ENCODE measurements at places on chromosomes 4 and X.

DNA sequence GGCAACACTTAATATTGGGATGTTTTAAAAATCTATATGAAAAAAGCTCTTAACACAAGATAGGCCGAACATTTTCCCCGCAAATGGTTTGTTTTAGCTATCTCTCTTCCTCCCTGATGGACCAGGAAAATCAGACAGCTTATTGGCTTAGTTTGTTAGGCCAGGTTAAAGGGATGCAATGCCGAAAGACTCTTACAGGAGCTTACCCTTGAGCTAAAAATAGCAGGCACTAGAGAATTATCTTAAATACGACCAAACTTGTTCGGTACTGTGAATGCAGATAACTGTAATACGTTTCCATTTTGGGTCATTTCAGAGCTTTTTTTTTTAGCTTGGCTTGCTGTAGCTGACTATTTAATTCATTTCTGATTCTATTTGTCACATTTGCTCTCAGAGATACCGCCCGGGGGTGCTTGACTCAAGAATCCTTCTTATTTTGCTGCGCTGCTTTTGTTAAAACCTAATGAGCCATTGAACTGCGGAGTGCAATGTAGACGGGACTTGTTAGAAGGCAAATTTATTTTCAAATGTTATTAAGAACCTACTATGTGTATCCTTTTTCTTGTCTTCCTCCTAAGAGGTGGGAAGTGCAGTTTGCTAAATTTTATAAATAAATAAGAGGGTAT, 23.3 kb downstream of the PPARGC1A start:
- DNase-seq = no peak

GRCh38 chr4:112361181-112361791, 64.1 kb downstream of the ALPK1 start:
- no peak for DNase-seq

DNA sequence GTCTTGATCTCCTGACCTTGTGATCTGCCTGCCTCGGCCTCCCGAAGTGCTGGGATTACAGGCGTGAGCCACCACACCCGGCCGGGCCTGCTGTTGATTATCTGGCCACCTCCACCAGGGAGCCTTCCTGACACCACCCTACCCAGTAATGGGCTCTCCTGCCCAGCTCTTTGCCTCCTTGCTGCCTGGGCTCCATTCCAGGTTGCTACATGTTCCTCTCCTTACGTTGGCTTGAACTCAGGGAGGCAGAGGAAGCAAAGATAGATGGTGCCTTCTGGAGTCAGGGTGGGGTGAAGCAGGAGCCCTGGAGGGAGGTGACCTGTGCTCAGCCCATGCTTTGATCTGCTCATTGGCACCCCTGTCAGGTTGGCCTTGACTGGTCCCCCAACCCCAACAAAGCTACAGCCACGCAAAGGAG, 26.3 kb downstream of the FLNA start:
- peak; percentile 9 for DNase-seq

DNA sequence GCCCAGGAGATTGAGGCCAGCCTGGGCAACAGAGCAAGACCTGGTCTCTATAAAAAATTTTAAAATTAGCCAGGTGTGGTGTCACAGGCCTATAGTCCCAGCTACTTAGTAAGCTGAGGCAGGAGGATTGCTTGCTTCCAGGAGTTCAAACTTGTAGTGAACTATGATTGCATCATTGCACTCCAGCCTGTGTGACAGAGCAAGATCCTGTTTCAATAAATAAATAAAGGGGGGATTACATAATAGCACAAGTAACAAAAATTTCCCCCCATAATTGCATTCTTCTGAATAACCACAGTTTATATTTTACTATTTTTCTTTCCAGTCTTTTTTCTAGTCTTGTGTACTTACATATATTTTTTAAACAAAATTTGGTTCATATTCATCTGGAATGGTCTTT, 135.6 kb downstream of the CHIC2 start:
- DNase-seq = no peak

DNA sequence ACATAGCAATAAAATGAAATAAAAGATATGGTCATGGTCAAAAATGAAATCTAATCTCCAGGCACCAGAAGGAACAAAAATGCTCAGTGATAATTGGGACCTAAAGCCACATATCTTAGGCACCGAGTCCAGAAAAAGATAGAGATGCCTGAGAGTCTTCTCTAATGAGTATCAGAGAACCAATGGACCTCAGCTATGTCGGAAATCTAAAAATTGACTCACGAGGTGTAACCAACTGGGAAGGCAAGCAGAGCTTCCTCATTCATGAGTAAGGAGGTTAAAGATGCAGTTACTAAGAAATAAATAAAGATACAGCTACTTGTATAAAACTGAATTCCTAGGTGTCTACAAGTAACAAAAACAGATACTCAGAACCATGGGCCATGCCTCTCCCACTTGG, 72.1 kb downstream of the KLHL34 start:
- DNase-seq = no peak

- no peak for DNase-seq
Observed at GRCh38 chrX:24276015-24276414, 37.9 kb downstream of the SUPT20HL2 start.

DNA sequence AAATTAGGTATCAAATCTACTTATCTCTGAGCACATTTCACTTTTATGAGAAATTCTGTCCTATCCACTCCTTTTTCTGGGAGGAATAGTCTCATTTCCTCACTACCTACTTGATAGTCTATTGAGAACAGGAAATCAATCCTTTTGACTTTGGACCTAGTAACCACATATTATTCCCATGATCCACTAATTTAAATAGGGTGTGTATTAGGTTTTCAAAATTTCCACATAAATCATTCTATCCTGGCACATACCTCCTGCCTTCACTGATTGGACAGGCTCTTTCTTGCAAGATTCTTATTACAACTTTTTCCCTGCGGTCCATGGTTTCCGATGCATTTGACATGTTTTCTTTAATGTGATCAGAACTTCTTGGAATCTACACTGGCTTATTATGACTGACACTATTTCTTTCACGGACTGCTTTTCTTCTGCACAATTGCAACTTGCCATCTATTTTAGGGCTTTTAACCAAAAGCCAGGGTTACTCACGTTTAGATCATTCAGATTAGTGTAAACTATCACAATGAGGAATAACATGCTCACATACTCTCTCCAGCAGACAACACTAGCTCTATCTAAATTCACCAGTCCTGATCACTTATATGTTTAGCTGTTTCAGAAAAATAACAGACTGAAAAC, 419.9 kb upstream of the SLIT2 start:
- no peak for DNase-seq

DNA sequence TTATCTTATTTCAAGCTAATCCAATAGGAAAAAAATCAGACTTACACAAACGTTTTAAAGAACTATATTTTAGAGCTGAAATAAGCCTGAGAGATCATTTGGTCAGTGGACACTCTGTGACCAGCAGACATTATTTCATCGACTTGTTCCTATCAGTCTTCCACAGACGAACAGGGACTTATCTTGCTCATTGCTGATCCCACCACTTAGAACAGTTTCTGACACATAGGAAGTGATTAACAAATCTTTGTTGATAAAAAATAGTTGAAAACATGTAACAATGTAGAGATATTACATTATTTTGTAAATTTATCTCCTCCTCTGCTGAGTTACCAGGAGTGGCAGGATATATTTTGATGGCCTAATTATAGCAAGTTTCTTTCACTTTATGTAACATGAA, 65.8 kb downstream of the TAPT1 start:
- DNase-seq = no peak

DNA sequence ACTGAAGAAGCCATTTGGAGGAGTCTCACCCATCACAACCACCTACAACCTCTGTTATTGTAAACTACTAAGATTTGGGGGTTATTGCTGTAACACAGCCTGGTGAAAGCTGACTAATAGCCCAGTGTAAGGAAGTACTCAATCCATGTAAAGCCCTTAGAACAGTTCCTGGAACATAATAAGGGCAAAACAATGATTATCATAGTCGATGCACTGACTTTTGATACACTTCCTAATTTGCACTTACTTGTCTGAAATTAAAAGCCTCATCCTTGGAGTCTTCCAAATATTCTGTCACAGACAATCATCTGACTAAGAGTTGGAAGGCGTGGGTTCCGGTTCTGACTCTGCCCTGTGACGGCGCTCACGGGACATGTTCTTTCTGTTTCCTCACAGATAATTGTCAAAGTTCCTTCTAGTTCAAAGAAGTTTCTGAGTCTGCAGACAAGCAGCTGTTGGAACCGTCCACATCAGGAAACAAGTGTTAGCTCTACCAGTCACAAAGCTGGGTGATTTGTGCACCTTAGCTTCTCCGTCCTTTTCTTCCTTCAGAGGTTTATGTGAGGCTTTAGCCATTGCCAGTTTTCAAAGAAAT, 33.4 kb upstream of the RASGEF1B start:
- peak; percentile 67 for DNase-seq

DNA sequence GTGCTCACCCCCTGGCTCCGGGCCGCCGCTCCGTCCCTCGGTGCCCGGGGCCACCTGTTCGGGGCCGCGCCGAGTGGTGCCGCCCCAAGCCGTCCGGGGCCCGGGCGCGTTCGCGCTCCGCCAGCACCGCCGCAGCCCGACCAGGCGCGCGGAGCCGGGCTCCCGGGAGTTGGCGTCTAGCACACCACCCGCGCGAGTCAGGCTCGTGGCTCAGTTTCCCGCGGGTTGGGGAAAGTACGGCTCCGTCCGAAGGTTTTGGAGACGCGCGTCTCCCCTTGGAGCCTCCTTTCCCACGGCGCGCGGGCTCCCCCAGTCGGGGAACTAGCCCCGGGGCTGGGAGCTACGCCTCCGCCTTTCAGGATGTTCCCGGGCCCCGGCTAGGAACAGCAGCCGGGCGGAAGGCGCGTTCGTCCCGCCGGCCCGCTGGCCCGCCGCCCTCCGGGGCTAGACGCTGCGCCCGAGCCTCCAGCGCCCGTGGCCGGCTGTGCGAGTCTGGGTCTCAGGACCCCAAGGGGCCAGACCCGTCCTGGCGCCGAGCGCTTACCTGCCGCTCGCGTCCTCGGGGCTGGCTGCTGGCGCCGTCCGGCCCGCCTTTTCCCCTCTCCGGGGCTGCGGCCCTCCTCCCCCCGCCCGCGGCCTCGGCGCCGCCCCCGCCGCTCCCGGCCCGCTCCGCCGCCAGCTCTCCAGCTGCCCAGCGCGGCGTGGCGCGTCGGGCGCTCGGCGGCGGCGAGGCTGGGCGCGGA, at the start of gene ADGRG2:
ADGRG2 (minus strand) TSS at position 571 of the 743 bp plus-strand sequence. CDS start 53,634 bp downstream, outside the sequence.
- no peak for DNase-seq

DNA sequence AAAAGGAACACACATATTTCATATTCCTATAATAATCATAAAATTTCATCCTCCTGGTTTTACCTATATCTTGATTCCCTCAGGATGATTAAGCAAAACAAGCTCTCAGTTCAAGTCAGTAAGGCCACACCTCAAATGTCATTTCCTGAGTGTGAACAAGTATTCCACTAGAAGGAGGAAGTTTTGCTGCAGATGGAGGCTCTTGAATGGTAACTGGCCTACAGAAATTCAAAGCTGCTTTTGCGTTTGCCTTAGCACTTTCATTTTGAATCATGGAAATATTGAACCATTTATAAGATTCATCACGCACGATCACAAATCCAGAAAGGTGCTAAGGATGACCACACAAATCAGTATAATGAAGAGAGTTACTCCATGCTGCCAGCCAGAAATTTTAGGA, 254.4 kb upstream of the CXXC4 start:
- no peak for DNase-seq

DNA sequence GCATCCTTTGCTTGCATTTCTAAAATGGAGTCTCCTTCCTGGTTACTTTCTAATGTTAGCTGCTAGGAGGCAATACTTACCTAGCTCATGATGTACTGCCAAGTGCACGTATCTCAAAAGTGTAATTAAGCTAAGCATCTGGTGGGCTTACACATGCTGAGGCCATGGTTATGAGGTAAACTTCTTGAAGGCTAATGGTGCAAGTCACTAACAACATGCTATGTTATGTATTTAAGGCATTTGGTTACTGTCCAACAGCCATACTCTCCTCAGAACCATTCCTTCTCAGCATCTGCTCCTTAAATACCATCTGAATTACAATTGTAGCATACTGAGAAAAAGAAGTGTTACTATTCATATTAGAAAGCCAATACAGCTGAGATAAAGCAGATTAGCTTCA, 318.6 kb upstream of the BMP3 start:
- no peak for DNase-seq

DNA sequence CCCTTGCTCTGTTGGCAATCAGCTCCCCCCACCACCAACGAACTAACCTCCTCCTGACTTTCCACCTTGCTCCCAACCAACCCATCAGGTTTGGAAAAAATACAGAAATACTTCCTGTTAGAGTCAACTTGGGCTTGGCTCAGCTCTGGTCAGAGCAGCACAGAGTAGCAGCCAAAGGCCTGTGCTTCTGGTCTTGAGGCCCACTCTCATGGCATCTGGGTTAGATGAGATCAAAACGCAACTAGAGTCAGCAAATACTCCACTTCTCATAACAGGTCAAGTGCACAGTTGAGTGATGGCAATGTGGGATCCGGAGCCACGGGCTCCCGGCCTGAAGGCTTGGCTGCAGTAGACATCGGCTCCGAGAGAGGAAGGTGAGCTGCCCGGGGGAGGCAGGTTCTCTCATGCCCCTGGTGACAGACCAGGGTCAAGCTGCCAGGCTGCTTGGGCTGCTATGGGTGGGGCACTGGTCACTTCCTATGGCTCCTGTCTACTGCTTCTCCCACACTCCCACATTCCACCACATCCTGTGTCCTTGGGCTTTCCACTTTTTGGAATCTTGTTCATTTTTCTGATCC, 34.8 kb downstream of the ZNF185 start:
- DNase-seq = no peak

- no peak for DNase-seq
Observed at GRCh38 chr4:166039822-166040221, 166.8 kb downstream of the TLL1 start.

DNA sequence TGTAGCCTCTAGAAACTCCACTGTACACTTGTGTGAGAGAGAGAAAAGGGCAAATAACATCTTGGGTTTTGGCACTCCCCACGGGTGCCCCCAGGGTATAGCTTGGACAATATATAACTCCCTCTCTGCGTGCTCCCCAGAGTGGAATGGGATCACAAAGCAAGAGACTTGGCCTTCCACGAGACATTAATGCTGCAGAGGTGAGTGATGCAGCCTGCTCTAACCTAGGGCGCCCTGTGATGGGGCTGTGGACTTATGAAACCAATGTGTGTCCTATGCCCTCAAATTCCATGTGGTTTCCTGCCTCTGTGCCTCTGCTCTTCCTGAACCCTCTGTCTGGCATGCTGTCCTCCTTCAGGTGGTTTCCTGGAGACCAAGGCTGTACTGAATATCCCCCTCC, 22.0 kb upstream of the FAM9C start:
- DNase-seq = no peak

- DNase-seq = no peak
Observed at GRCh38 chr4:94348666-94349065, 6.0 kb upstream of the HPGDS start.

- no peak for DNase-seq
Observed at GRCh38 chr4:53847965-53848364, 216.4 kb downstream of the CHIC2 start.

DNA sequence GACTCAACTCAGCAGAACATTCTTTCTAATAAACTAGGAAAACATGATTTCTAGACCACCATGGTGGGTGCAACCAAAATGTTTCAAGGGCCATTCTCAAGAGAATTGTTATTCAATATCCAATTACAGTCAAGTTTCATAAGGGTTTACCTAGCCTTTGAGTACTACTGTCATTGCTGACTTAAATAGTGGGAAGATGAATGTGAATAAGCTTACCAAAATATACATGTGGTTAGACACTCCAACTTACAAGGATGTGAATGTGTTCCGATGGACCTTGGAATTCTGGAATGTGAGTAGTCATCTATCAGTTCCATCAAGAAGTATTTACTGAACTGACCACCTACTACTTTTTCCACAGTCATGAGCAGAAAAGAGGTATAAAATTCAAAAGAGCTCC, 16.9 kb downstream of the SH3RF1 start:
- DNase-seq = no peak
